ENCODE measurements at places on chromosomes 2 and 18.

GRCh38 chr18:68735483-68736343 lies 20.8 kb upstream of the TMX3 start:
- no peak overlapping the region for H3K27ac ChIP-seq
- H3K27me3 ChIP-seq, result no peaks in the 10 kb centered on the region
- no peak overlapping the region for H3K4me3 ChIP-seq
- no peaks in the 10 kb centered on the region for H3K4me1 ChIP-seq
- H3K36me3 ChIP-seq, result no peaks in the 10 kb centered on the region

DNA sequence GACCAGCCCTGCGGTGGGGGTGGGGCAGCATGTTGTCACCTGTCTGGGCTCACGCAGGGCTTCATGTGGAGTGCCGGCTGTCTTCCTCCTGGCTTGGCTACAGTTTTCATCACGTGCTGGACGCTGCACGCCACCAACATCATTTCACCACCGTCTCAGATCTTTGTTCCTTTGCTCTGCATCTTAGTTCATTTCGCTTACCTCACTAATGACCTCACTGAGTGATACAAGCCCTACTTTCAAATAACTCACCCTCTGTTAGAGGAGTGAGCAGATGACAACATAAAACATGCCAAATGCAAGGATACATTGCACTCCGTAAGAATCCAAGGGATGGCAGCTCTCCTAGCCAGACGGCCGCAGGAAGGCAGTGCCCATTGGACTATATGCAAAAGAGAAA lies 527.5 kb downstream of the GALR1 start:
- H3K36me3 ChIP-seq, result no peaks in the 10 kb centered on the region
- H3K4me1 ChIP-seq, result no peaks in the 10 kb centered on the region
- H3K27ac ChIP-seq, result no peak overlapping the region
- H3K4me3 ChIP-seq, result no peak overlapping the region

DNA sequence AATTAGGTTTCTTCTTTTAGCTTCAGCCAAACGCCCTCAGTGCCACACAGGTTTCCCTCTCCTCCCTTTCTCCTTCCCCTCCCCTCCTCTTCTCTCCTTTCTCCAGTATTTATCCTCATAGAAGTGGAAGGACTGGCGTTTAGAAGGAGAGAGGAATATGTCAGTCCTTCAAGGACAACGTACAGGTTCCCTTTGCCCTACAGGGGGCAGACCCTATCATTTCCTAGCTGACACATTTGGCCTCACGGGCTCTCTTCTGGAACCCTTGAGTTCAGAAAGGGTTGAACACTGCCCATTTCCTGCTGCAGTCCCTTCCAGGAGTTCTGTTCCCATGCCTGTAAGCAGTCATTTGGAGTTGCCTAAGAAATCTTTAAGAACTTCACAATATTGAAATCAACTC lies 46.1 kb downstream of the CDCA7 start:
- H3K4me3 ChIP-seq, result no peak overlapping the region
- no peak for DNase-seq
- H3K36me3 ChIP-seq, result no peaks in the 10 kb centered on the region
- no peaks in the 10 kb centered on the region for H3K27me3 ChIP-seq
- peaks cover 1% of the 10 kb centered on the region for H3K4me1 ChIP-seq
- no peak overlapping the region for H3K27ac ChIP-seq

- H3K36me3 ChIP-seq, result peaks cover 22% of the 10 kb centered on the region
- H3K4me1 ChIP-seq, result peaks cover 6% of the 10 kb centered on the region
- no peak for DNase-seq
- H3K4me3 ChIP-seq, result no peak overlapping the region
These were observed 17.5 kb downstream of the SERTAD2 start for GRCh38 chr2:64635976-64636911.

GRCh38 chr2:625415-626333 lies 51.5 kb downstream of the TMEM18 start:
- H3K36me3 ChIP-seq, result no peaks in the 10 kb centered on the region
- H3K27me3 ChIP-seq, result no peaks in the 10 kb centered on the region
- no peak overlapping the region for H3K27ac ChIP-seq
